Spinal cord (tissue), 10 donors: ENCODE measurements at places on chromosomes 2 and 18.

DNA sequence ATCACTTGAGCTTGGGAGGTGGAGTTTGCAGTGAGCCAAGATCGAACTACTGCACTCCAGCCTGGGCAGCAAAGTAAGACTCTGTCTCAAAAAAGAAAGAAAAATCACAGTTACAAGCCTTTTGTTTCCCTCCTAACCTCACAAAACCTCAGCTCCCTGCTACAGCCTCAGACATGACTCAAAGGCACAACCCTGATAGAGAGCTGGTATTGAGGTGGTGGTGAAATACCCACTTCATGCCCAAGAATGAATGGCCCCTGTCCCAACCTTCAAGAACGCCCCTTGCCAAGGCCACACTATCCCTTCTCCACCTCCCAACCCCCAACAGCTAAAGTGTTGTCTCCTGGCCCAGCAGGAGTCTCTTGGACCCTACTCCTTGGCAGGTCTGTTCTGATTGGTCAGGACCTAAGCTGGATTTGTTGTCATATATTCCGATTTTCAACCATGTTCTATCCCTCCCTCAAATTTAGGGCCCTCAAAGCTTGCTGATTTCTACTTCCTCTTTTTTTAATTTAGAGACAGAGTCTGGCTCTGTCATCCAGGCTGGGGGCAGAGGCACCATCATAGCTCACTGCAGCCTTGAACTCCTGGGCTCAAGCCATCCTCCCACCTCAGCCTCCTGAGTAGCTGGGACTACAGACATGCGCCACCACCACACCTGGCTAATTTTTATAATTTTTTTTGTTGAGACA is 61.9 kb upstream of the BZW1 start:
- DNase-seq = no peak

DNA sequence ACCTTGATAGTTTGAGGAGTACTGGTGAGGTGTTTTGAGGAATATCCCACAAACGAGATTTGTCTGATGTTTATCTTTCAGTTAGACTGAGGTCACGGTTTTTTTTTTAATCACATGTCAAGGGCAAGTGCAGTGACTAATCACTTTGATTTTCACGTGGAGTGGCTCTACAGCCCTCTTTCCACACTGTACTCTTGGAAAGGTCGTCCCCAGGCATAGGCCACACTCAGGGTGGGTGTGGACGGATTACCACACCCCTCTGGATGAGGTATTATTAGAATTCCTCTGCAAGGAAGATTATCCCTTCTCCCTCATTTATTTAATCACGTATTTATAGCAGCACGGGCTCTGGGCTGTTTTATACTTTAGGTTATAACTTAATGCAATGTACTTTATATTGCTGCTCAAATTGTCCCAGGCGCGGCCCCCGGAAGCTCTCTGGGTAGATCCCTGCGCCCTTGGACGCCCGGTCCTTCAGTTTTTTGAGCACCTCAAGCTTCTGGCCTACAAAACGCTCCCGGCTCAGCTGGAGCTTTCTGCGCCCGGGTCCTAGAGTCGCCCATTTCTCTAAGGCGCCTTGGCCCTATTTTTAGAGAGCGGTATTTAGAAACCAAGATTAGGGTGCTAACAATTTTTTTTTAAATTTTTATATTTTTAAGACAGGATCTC is 515 bp upstream of the PLEKHB2 start:
- no peak for DNase-seq

- DNase-seq = no peak
Measured at GRCh38 chr2:136386046-136386445, 268.1 kb upstream of the CXCR4 start.

- DNase-seq = no peak
Measured at GRCh38 chr2:45950606-45951005, 299.1 kb downstream of the PRKCE start.

GRCh38 chr2:241309684-241310117 is 5.8 kb downstream of the HDLBP start:
- no peak for DNase-seq

DNA sequence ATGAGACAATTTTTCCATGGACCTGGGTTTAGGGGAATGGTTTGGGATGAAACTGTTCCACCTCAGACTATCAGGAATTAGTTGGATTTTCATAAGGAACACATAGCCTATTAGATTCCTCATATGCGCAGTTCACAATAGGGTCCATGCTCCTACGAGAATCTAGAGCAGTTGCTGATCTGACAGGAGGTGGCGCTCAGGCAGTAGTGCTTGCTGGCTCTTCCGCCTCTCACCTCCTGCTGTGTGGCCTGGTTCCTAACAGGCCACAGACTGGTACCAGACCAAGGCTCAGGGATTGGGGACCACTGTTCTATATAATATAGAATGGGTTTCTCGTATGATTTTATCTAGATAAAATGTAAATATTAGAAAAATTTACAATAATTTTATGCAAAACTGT is 338.7 kb downstream of the CPS1 start:
- no peak for DNase-seq

DNA sequence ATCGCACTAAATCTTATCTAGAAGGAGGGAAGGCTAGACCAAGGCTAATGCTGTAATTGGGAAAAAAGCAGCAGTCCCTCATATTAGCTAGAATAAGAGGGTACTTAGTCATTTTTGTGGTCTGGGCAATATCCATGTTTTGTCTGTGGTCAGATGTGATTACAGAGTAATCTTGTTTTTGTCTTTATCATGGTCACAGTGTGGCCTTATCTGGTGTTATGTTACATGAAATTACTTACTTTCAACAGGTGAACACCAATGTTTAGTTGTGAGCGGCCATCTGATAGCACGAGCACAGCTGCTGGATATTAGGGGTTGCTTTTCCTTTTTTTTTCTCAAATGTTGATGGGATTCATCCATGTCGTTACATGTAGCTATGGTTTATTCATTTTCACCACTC is 23.7 kb upstream of the PLEKHM3 start:
- DNase-seq = no peak

DNA sequence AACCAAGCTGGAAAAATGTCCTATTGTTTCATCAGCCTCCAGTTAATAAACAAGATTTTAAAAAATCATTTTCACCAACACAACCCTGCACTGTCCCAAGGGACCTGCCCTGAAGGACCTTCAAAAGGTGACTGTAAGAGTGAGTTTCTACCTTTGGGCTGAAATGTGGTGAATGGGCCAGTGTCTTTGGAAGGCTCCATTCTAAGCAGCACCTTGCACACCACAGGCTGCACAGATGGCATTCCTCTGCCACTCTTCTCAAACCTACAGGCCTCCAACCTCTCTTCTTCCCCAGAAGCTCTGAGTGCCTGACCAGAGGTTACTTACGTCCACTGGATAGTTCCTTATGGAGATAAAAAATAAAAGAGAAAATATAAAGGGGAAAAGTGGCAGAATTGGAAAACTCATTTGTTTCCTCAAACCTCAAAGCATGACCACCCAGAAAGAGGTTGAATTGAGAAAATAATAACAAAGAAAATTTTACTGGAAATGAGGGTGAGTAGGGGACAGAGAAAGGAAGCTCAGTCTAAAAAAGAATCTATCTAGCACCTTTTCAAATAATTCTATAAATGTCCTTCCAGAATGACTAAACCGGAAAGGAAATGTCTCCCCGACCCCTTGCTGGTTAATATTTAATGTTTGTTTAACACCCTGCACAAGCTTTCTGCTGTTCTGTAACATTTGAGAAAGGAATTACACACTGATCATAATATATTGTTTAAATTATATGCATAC is 175.7 kb downstream of the METTL4 start:
- DNase-seq = no peak

DNA sequence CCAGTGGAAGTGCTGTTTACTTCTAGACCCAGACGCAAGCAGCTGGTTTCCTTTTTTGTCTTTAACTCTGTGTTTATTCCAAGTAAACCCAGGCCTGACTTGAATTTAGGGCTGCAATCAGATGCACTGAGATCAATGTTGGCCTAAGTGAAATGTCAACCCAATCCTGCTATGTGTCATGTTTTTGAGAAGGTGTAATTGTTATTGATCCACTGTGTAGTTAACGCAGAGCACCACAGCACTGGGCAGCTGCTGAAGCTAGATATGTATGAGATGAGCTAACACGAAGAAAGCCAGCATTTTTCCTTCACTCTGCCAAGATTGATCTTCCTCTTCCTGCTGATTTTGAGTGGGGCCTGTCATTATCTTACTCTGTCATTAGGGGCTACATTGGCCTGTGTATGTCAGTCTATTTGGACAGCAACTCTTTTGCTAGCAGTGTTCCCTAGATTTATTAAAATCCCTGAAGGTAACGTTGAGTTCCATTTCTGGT is 18.9 kb upstream of the DLX1 start:
- no peak for DNase-seq

DNA sequence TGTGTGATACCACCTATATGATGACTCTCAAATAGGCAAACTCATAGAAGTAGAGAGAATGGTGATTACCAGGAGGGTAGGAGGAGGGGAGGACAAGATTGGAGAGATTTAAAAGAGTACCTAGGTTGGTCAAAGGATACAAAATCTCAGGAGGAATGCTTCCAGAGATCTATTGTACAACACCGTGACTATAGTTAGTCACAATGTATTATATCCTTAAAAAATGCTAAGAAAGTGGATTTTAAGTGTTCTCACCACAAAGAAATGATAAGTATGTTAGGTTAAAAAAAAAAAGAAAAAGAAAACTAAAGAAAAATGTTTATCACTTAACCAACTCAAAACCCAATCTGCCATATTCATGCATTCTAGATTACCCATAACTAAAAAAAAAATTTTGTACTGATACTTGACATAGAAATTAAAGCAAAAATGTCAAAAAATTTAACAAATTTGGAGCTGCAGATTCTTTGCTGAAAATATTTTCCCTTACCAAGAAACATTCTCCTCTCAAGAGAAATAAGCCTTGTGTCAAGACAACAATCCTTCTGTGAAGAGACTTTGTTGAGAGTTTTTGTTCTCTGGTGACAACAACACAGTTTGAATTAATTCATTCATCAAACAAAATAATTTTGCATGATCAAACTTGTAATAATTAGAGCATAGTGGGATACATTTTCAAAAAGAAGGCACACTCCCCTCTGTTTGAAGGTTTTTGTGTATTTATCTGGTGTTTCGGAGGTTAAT is 213.1 kb downstream of the DNER start:
- no peak for DNase-seq

- DNase-seq = no peak
Measured at GRCh38 chr2:174759381-174760065, 4.7 kb downstream of the CHRNA1 start.

DNA sequence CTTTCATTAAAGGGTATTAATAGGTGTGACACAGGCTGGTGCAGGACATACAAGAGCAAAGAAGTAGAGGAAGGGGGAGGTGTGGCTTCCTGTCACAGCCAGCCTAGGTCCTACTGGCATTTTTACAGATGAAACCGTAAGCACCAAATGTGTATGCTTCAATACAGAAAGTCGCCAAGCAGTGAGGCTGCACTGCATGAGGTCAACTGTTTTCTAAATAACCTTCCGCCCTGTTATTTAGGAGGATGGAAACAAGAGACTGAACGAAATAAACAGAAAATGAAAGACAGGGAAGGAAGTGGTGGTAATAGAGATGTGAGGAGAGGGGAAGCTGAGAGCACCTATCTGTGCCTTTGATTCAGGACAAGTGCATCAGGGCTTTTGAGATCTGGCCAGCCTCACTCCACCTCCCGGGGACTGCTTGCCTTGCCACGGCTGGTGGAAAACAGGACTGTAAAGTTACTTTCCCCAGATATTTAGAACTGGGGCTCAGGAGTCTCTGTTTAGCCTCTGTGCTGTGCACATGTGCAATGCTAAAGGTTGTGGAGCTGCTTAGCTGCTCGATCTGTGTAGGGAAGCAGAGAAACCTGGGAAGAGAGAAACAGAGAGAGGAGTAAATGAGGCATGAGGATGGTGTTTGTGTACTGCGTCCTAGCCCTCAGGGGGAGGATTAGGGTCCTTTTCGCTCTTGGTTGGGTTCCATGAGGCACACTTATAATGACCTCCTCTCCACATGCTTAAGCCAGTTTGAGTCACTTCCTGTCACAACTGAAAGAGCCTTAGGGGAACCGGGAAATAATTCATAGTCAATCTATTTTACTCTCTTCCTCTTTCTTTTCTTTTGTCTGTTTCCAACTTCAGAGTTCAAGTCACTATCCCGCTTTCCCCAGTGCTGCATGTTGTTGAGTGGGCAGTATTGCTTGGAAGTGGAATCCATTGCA is 62.3 kb upstream of the BOD1L2 start:
- DNase-seq = no peak

- no peak for DNase-seq
Measured at GRCh38 chr18:29004921-29005320, 828.0 kb upstream of the CDH2 start.

GRCh38 chr2:23828986-23829385 is 97.9 kb downstream of the ATAD2B start:
- DNase-seq = no peak

DNA sequence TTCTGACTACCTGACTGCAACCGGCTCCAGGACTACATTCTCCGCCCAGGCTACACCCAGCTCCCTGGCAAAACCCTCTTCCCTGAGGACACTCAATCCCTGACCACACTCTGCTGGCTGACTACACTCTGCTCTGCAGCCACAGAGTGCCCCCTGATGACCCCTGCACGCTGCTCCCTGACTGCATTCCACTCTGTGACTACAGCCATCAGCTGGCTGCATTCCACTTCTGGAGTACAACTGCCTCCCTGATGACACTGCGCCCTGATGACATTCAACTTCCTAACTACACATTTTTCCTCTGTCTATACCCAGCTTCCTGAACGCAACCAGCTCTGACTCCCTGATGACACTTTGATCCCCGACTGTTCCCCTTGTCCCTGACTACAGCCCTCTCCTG is 71.3 kb upstream of the NRXN1 start:
- DNase-seq = no peak

DNA sequence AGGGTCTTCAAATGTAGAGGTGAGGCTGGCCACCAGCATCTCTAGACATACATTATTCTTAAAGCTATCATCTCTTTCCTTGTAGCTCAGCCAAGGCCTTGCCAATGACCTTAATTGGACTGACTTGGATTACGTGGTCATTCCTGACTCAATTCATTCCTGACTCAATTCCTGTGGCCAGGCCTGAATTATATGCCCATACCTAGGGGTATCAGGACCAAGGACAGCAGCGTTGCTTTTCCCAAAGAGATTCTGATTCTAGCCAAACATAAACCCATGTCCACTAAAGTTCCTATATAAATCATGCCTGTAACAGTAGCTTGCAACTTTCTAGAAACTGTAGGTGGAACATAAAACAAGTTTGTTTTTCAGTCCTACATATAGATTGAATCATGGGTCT is 231.7 kb downstream of the ARL6IP6 start:
- no peak for DNase-seq
